ENCODE measurements at places on chromosomes 1 and 21.

DNA sequence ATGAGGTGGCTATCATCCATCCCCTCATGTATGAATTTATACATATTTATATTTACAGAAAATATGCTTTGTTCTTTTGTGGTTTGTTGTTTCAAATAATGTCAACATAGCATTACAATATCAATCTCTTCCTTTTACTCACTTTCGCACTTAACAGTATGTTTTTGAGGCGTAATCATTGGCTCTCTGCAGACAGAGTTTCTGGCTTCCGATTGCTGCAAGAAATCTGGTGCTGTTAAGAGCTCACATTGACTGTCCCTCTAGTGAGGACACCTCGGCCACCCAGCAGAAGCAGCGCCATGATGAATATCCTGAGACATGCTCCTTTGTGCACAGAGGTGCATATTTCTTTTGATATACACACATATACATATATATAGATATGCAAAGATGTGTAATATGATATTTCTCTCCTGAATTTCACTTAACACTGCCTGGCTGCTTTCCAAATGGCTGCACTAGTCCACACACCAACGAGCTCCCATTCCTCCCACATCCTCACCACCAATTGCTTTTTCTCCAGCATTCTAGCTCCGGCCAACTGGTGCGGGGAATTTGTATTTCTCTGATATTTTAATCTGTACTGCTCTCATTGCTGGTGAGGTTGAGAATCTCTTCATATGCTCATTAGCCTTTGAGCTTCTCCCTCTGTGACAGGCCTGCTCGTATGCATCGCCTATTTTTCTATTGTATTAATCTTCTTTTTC lies 248.4 kb downstream of the SIPA1L2 start:
- no peak for DNase-seq

DNA sequence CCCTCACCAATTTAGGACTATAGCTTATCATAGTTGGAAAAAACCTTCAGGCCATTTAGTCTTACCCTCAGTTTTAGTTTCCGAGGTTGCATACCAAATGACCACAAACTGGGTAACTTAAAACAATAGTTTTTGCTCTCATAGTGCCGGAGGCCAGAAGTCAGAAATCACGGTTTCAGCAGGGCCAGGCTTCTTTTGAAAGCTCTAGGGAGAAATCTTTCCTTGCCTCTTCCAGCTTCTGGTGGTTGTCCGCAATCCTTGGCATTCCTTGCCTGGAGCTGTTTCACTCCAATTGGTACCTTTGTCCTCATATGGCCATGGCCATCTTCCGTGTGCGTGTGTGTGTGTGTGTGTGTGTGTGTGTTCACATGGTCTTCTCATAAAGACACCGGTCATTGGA lies 12.4 kb upstream of the PLXNA2 start:
- no peak for DNase-seq

DNA sequence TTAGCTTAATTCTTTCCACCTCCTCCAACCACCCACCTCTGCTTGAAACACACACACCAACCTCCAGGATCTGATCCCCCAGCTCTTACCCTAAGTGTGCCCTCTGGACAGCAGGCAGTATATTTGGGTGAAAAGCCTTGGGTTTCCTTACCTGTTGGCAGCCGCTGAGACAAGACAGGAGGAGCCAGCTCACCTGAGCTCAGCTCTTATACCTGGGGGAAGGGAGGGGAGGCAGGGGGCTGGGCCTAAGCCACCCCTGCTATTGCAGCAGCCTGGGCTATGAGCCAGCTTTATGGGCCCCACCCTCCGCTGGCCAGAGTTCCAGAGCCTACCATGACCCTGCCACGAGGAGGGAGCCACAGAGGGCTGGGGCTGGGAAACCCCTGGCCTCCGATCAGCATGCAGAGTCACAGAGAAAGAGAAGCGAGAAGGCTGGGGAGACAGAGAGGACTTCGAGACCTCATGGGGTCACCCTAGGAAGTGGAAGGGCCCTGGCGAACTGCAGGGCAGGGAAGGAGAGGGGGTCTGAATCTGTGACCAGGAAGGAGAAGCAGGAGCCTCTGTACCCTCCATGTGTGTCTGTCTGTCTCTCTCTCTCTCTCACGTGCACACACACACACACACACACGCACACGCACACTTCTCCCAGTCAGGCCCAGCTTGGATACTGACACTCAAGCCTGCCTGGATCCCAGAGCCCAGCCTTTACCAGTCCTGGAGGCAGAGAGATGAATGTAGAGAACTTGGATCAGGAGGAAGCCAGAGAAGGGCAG lies at the start of gene S100A14:
TSS of gene S100A14 (minus strand) at position 182 of the 773 bp plus-strand sequence. CDS start 467 bp downstream, outside the sequence.
- no peak for DNase-seq

DNA sequence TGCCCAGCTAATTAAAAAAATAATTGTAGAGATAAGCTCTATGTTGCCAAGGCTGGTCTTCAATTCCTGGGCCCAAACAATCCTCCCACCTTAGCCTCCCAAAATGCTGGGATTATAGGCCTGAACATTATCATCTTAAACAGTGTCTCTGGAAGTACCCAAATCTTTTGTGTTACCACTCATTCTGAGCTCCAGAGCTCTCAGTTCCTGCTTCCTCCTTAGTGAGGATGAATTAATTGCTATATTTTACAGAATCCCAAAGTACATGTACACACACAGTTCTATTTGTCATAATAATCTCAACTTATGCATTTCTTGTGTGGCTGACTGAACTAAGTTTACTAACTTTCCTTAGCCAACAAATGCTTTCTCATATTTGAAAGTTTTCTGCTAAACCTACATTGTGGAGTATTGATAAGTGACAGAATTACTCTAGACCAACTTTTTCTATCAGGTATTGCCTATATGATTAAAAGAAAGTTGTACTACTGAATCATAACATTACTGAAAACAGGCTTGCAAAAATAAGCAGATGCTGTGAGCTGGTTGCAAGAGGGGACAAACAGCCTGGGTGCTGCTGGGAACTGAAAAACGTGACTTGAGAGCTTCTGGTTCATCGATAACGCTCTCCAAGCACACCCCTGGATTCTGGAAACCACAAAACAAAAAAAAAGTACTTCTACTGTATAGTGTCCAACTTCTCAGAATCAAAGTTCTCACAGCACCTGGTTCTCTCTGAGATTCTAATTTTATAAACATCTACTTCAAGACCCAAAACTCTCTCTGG lies 15.3 kb downstream of the VAV3 start:
- no peak for DNase-seq

GRCh38 chr21:28148400-28149064 lies 844.1 kb downstream of the LTN1 start:
- DNase-seq, result no peak

DNA sequence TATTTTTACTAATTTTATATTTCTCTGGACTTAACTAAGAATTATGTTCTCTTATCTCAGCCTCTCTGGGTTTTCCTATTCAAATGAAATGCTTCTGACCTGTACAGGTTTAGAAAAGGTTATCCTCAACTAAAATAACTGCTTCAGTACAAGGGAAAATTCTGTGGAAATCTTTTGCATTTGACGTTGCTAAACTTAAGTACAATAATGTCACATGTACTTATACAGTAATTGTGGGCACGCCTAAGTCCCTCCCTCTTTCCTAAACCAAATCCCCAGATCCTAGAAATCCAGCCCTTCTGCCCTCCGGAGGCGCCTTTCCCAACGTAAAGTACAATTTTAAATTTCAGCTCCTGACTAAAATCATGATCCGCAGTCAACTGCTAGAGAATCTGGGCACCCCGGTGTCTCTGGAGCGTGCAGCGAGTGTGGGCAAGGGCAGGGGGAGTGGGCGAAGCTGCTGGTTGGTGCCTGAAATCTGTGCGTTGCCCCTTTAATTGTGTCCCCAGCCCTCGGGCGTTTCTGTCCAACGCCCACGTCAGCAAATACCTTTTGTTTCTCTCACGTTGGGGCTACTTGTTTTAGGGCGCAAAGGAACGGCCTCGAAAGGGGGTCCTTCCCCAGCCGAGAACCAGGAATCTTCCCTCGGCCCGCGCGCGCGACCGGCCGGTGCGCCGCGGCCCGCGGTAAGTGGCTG lies at the start of gene ZBTB8A:
TSS of gene ZBTB8A (plus strand) at position 541 of the 697 bp plus-strand sequence. CDS start 53,505 bp downstream, outside the sequence.
- peak; percentile 40 for DNase-seq

- no peak for DNase-seq
These were observed 12.7 kb downstream of the AKIRIN1 start for GRCh38 chr1:39003794-39004193.

- no peak for DNase-seq
These were observed 2.0 kb downstream of the KCNA3 start for GRCh38 chr1:110672753-110673108.

DNA sequence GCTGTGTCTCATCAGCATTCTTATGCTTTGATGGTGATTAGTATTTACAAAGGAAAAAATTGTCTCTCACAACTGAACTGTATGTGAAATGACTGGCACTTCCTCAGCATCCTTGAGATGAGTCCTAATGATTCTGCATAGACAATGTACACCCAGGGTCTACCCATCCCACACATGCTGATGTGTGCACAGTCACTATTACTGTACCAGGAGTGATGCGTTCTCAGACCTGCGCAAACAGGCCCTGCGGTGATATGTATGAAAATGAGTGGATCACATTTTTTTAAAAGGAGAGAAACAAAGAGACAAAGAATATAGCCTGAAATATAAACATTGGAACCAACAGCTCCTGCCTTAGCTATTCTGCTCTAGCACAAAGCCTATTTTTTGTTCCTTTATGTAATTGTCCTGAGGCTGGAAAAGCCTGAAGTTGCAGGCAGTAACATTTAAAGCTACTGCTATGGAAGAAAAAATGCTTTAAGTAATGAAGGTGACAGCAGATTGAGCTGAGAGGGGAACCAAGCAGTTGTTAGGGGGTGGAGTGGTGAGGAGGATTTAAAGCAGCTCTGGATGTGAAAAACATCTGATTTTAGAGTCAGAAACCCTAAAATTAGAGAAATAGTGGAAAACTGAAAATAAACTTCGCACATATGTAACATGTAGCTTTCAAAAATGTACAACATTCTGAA lies 5.5 kb downstream of the RCAN1 start:
- DNase-seq, result no peak

- no peak for DNase-seq
These were observed 982.5 kb upstream of the ADGRL2 start for GRCh38 chr1:80818211-80818610.

DNA sequence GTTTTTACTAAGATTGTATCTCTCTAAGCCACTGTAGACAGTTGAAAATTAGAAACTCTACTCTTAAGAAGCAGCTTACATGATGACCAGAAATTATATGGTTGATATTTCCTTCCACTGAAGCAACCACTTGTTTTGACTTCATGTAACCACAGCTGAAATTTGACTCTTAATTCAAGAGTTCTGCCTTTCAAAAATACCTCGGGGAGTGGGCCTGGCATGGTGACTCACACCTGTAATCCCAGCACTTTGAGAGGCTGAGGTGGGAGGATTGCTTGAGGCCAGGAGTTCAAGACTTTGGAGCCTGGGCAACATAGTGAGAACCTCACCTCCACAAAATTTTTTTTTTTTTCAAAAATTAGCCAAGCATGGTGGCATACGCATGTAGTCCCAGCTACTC lies 4.3 kb downstream of the AMPD1 start:
- DNase-seq, result no peak

DNA sequence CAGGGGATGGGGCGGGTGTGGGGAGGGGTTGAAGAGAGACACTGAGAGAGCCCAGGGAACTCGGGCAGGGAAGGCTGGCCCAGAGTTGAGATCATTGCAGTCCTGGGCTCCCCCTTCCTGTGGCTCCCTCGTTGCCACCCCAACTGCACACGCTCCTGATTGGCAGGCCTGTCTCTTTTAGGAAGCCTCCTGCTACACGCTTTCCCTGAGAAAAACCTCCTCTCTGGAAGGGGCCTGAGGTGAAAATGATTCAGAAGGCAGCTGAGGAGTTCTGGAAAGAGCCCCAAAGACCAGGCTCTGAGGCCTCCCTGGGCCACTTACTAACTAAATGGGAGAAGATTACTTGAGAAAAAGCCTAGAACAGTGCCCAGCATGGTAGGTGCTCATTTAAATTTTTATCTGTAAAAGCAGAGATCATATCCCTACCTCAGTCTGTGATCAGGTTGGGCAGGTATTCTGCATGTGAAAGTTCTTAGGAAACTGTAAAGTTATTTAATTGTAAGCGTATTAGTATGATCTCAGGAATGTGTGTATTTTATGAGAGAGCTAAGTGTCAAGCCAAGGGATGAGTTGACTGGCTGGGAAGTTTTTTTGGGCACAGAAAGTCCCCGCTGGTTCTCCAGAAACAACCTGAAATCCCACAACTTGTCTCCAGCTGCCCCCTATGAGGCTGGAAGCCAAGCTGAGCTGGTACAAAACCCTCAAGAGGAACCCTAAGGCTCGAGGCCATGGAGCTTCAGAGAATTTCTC lies 65.2 kb upstream of the EPS8L3 start:
- no peak for DNase-seq

- DNase-seq, result no peak
These were observed 213.8 kb downstream of the HHIPL2 start for GRCh38 chr1:222334026-222334680.

- DNase-seq, result no peak
These were observed 2.5 kb downstream of the ADAR start for GRCh38 chr1:154605534-154605933.

- DNase-seq, result no peak
These were observed 233.3 kb downstream of the BRINP3 start for GRCh38 chr1:190244406-190244805.

GRCh38 chr1:183674339-183674738 lies 21.2 kb upstream of the APOBEC4 start:
- DNase-seq, result peak; percentile 46
